ENCODE measurements at places on chromosomes 4 and X.

GRCh38 chr4:14178421-14178820 lies 550.9 kb upstream of the BOD1L1 start:
- DNase-seq = no peak

DNA sequence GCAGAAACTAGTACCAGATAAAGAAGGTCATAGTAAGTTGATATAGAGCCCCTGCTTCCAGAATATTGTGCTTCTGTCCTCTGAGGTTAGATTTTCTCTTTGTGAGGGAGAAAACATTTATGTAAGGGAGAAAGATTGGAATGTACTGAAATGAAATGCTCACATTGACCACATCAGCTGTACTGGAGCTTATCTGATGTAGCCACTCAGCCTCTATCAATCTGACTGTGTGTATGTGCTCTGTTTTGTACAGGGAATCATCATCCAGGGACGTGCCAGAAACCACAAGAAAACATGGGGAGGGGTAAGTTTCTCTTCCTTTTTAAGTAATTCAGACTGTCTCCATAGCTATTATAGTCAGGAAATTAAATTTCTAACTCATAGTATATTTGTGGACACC lies 56.8 kb downstream of the PRRG1 start:
- DNase-seq = no peak

DNA sequence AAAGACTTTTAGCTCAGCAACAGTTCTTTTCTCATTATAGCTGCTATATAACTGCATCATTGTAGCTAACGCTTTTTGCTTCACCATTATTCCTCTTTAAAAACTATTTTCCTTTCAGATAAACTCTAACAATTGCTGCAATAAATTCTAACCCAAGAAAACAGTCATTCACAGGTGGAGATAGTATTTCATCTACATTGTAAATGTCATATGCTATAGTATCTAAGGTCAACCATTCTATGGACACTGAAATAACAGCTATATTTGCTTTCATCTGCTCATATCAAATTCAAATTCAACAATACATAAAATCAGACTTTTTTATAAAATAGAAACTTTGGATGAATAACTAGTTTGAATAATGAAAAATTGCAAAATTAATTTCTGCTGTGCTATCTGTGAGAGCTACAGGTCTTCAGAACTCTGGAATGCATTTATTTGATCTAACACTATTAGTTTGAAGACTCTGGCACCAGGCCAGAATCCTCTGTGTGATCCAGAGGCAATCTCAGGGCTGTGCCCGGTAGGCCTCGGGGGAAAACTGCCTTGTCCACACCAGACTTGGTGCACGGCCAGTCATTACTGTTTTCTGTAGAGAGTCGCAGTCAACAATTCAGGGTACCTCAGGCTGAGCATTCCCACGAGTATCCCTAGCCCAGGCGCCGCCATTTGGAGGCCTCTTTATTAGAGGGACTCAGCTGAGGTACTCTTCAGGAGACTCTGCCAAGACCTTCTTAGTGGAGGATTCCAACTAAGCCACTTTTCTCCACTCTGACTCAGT lies 332.4 kb downstream of the SLC7A11 start:
- no peak for DNase-seq

- DNase-seq = no peak
Observed at GRCh38 chr4:4247696-4248028, 361 bp downstream of the TMEM128 start.

DNA sequence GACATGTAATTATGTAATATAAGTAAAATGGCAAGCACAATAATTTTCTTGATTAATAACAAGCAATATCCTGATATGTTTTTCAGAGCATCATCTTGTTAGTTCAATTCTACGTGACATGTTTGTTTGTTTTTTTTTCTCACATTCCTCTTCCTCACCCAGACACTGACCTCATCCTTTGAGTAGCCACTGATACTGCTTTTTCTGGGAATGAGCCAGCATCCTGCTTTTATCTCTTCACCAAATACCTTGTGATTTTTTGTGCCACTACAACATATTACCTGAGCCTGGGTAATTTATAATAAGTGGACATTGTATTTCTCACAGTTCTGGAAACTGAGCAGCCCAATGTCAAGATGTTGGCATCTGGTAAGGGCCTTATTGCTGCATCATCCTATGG lies 484.0 kb downstream of the NAF1 start:
- DNase-seq = no peak

DNA sequence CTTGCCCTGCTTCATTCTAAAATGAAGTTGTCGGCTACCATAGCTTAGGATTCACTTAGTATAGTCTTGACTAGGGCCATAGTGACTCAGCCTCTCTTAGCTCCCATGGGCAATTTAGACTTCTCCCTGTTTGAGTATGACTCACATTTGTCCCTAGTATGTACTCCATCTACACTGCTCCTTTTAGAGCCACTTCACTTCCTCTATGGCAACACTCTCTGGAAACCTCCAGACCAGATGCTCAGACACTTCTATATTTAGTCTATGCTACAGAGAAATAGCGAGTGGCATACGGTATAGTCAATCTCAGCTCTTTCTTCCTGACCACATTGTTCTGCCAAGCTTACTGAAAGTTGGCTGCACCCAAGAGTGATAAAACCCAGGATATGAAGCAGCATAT lies 11.2 kb downstream of the MEPE start:
- DNase-seq = no peak

- peak; percentile 8 for DNase-seq
Observed at GRCh38 chr4:152850377-152850776, 70.6 kb downstream of the ARFIP1 start.

GRCh38 chr4:56469489-56470210 lies 2.2 kb downstream of the SRP72 start:
- DNase-seq = no peak

Measured in endothelial cell (in vitro differentiated cells).